ENCODE measurements at places on chromosomes 3 and 15.

- no peak for DNase-seq
Measured at GRCh38 chr15:88450125-88450798, 16.9 kb downstream of the MRPL46 start.

GRCh38 chr15:40545457-40545856, 19.4 kb downstream of the CCDC32 start:
- no peak for DNase-seq

GRCh38 chr3:129003578-129004112, 2.5 kb downstream of the EFCC1 start:
- DNase-seq: no peak

GRCh38 chr15:38283010-38283409, 30.4 kb downstream of the SPRED1 start:
- DNase-seq: no peak

GRCh38 chr3:53354945-53355498, 7.7 kb upstream of the DCP1A start:
- no peak for DNase-seq

- no peak for DNase-seq
Measured at GRCh38 chr3:64355401-64355807, 130.1 kb upstream of the PRICKLE2 start.

- no peak for DNase-seq
Measured at GRCh38 chr15:49055630-49056029, 9.4 kb upstream of the SECISBP2L start.

DNA sequence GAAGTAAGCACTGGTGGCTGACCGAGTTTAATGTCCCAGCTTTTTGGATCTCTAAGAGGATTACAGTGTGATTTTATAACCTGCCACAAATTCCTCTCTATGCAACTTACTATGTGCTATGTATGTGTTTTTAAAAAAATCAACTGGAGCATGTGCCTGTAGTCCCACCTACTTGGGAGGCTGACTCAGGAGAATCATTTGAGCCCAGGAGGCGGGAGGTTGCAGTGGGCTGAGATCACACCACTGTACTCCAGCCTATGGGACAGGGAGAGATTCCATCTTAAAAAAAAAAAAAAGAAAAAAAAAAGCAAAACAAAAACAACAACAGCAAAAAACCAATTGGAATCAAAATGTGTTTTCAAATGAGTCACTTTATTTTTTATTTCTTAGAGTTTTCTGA, 29.6 kb downstream of the DUT start:
- DNase-seq: no peak

GRCh38 chr3:173221010-173221409, 80.0 kb upstream of the SPATA16 start:
- no peak for DNase-seq

- DNase-seq: no peak
Measured at GRCh38 chr15:60408463-60408981, 10.7 kb upstream of the ANXA2 start.

- no peak for DNase-seq
Measured at GRCh38 chr3:75886971-75887526, 101.7 kb upstream of the ZNF717 start.

DNA sequence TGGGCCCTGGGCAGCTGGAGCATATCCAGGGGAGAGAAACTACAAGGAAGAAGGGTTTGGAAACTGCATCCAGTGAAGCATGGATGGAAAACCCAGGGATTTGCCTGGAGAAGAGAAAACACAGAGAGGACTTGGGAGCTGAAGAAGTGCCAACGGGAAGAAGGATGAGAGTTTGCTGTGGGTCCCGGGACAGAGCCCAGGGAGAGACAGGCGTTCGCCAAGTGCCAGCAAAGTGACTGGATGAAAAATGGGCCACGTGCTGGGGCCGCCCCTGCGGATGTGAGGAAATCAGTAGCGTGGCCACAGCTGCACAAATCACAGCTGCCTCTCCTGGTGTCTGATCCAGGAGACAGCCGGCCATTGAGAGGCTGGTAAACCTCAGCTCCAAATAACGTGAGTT, 70.4 kb downstream of the HES1 start:
- DNase-seq: no peak

GRCh38 chr3:96430079-96430478, 384.3 kb upstream of the EPHA6 start:
- no peak for DNase-seq

DNA sequence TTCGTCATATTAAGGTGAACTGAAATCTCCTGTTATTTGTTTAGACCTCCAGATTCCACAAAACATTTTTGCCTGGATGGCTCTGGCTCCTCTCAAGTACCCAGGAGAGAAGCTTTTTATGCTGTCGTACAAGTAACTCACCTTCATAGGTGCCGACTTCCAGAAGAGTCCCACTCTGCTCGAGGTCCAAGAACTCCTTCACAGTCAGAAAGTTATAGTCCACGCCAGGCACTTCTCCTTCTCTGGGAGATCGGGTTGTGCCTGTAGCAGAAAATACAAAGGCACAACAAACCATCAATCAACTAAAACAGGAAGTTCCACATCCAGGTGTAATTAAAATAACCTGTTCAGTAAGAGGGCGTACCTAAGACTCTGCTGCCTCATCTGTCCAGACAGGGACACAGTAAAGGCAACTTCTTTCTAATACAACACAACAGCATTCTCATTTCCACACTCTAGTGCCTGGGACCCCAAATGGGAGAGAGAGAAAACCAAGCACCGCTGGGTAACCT, 545.3 kb downstream of the MAGI1 start:
- DNase-seq: no peak

DNA sequence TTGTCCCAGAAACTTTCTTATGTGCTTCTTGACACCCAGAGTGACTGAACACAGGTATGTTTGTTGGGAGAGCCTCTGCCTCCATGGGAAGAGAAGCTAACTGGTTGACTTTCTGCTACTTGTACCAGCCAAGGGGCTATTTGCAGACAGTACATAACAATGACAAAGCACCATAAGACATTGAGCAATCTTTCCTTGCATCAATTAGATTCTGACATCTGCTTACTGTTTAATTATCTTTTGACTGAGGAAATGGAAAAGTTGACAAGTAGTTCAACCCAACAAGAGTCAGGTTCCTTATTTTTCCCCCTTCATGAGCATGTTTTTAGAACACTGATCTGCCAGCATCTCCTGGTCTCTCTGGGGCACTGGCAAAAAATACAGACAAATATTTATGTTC, 157.7 kb downstream of the RPLP1 start:
- DNase-seq: no peak

DNA sequence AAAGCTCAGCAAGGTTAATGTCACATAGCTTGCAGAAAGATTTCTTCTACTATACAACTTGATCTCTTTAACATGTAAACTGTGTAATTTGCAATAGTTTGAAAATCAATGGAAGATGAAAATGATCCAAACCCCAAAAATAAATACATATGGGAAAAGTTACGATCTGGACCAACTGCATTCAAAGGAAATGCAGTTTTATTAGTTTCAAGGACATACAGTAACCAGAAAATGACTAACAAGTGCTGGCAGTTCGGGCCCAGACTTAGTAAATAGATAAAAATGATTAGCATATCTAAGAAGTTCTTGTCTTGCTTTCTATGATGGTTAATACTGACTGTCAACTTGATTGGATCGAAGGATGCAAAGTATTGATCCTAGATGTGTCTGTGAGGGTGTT, 37.3 kb upstream of the LEKR1 start:
- DNase-seq: no peak

GRCh38 chr3:40042752-40043443, 233.5 kb downstream of the MYRIP start:
- DNase-seq: no peak

GRCh38 chr3:36813305-36813704, 49.0 kb upstream of the DCLK3 start:
- DNase-seq: no peak

GRCh38 chr3:182479419-182480336, 313.6 kb upstream of the ATP11B start:
- DNase-seq: no peak

GRCh38 chr3:49841126-49841696, 15.2 kb downstream of the TRAIP start:
- DNase-seq: no peak

GRCh38 chr3:170475092-170475685, 56.5 kb downstream of the CLDN11 start:
- no peak for DNase-seq

- DNase-seq: no peak
Measured at GRCh38 chr3:79367803-79368202, 400.0 kb downstream of the ROBO1 start.

- DNase-seq: no peak
Measured at GRCh38 chr15:70344666-70345065, 246.9 kb upstream of the TLE3 start.

- no peak for DNase-seq
Measured at GRCh38 chr3:141030296-141030695, 20.9 kb upstream of the SPSB4 start.

DNA sequence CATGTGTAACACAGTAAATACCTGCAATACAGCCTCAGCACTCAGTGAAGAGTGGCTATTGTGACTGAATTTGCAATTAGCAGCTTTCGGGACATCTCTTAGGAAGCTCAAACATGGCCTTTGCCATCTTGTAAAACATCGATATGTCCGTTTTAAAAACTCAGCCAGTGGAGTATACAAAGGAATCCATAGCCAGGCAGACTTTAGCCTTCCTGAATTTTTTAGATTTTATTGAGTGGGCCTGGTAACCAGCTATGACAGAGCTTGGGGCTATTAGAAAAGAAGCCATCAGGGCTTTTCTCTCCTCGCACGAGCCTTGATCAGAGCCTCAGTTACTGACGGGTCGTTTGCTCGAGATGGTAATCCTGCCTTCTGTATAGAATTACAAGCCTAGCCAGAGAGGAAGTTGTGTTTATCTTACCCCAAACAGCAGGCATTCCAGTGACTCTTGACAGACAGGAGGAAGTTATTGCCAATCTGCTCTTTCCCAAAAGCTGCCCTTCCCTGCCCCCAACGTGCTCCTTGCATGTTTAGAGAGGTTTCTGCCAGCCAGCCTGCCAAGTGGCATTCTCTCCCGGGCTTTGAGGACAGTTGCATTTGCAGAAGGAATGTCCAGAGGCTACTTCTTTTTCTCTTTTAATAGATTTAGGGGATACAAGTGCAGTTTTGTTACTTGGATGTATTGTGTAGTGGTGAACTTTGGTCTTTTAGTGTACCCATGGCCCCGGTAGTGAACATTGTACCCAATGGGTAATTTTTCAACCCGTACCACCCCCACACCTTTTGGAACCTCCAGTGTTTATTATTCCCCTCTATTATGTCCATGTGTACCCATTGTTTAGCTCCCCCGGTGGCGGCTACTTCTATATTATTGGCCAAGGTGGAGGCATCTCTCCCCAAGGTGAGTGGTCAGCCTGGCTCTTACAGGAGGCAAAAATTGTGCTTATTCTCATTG, 40.6 kb downstream of the ITPR1 start:
- no peak for DNase-seq

DNA sequence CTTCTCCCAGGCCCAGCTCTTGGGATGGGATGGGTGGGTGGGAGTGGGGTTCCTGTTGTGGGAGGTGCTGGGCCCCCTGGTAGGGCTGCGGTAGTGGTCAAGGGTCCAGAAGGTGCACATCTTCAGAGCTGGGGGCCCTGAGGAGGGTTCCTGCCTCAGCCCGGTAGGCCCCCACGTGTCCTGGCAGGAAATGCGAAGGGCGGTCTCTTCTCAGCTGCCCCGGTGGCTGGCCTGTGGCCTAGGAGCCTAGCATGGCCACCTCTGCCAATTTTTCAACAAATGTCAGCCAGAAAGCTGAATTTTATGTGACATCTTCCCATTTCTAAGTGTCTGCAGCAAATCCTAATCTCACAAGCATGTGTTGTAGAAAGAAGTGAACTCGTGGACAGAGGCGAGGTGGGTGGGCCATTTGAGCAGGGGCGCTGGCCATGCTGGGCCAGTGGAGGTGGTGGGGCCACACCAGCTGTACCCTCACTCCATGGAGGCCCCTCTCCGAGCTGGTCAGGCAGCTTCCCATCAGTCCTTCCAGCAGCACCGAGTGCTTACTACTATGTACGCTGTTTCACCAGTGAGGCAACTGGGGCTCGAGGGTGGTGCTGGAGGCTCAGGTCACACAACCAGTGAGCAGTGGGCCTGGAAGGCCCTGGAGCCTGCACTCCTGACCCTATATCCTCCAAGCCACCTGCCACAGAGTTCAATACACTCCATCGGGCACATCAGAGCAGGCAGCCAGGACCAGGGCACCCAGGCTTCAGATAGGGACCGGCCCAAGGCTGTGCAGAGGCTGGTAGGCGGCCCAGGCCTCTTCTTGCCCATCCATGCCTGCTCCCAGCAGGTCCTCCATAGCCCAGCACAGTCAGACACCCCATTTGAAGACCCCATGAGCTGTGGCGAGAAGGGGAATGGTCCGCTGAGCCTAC, 23.2 kb downstream of the FBLN2 start:
- DNase-seq: no peak

GRCh38 chr15:92068121-92068520, 214.6 kb downstream of the SLCO3A1 start:
- DNase-seq: no peak

DNA sequence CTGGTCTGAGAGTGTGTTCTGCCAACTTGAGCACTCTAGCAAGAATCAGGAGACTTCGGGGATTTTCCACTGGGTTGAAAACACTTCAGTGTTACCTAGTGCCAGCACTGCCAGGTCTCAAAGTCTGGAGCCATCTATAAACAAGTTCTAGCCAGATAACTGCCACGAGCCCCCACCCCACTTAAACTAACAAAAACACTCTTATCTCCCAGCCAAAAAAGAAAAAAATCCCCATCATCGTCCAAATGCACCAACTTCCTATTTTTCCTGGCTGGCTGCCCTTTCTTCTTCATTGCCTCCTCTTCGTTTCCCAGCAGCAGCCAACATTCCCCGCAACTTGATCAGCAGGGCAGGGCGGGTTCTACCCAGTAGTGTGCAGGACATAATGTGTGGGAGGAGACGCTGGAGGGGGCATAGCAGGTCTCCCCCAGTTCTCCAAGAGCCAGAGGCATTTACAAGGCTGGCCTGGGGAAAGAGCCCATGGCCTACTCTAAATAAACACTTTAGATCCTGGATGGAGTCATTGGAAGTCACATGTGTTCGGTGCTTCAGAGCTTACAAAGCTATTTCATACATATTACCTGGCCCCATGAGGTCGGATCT, 29.5 kb downstream of the C2CD4B start:
- no peak for DNase-seq

- DNase-seq: no peak
Measured at GRCh38 chr3:38015485-38015884, 14.0 kb downstream of the PLCD1 start.

- DNase-seq: no peak
Measured at GRCh38 chr15:97461226-97461625, 499.3 kb upstream of the ARRDC4 start.

Data from cortex of kidney (tissue), 1 donor.